ENCODE measurements at places on chromosomes 1 and 21. TPM values are rescaled to one million over a fixed set of nuclear protein-coding genes. Genes with fewer than 3 reads are reported as not detected.
A peak's percentile ranks its signal among the peaks of the same experiment; 100 is the strongest.

GRCh38 chr1:226827458-226827857 lies 43.0 kb upstream of the PSEN2 start:
- H3K27me3 ChIP-seq, result no peaks in the 10 kb centered on the region
- no peak for DNase-seq
- no peaks in the 10 kb centered on the region for H3K36me3 ChIP-seq
- H3K27ac ChIP-seq, result peak overlapping the region; percentile 81
- peaks cover 16% of the 10 kb centered on the region for H3K4me1 ChIP-seq
- no peak overlapping the region for H3K4me3 ChIP-seq

The FALEC gene
- total RNA-seq, result 1.9 TPM

DNA sequence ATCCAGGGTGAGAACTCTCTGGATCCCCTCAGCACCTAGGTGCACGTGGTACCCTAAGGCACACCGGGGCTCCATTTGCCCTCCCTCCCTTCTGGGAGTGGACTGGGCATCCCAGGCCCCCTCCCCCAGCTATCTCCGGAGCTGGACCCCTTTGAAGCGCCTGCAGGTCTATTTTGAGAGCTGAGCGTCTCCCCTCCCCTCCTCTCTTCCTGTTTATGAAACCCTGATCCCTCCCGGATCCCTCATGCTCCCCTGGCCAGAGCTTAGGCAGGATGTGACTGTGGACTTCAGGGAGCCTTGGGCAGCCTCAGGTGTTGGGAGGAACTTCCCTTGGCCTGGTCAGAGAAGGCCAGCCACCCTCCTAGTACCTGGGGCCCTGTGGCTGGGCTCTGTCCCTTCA lies 10.2 kb downstream of the RPS6KA1 start:
- H3K4me1 ChIP-seq, result peaks cover 86% of the 10 kb centered on the region
- DNase-seq, result no peak
- no peak overlapping the region for H3K4me3 ChIP-seq
- H3K27me3 ChIP-seq, result no peaks in the 10 kb centered on the region
- peak overlapping the region; percentile 98 for H3K27ac ChIP-seq
- H3K36me3 ChIP-seq, result peaks cover 13% of the 10 kb centered on the region

The NKAIN1 gene
- not detected for total RNA-seq

DNA sequence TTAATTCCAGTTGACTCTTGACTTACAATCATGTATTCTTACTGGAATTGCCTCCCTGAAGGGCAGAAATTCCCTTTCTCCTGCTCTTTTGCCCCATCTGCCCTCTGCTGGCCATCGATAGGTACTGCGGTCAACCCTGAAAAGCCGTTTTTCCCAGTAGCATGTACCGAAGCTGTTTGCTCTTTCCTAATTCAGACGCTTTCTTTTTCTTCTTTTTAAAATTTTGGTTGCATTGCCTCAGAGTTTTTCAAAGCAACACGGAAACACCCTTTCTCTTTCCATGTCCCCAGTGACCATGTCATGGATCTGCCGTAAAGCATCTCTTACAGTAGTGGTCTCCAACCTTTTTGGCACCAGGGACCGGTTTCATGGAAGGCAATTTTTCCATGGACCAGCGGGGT lies 164.2 kb upstream of the C1orf21 start:
- no peak for DNase-seq
- no peak overlapping the region for H3K27ac ChIP-seq
- no peaks in the 10 kb centered on the region for H3K36me3 ChIP-seq
- H3K4me3 ChIP-seq, result no peak overlapping the region
